H4 (cell line): ENCODE measurements at places on chromosomes 1 and 21.

DNA sequence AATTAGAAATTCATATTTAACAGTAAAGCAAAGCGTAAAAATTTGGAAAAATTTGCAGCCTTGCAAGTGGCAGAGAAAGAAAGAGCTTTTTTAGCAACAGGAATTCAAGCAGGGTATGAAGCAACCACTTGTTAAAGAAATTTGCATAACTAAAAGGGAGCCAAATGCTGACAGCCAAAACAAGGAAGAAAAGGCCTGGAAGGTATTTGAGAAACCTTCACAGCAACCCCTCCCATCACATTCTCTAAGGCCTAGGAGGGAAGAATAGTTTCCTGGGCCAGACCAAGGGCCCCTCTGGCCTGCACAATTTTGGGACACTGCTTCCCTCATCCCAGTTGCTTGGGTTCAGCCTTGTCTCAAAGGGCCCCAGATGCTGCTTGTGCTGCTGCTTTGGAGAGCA lies 672.4 kb upstream of the TMPRSS15 start:
- no peak for DNase-seq

DNA sequence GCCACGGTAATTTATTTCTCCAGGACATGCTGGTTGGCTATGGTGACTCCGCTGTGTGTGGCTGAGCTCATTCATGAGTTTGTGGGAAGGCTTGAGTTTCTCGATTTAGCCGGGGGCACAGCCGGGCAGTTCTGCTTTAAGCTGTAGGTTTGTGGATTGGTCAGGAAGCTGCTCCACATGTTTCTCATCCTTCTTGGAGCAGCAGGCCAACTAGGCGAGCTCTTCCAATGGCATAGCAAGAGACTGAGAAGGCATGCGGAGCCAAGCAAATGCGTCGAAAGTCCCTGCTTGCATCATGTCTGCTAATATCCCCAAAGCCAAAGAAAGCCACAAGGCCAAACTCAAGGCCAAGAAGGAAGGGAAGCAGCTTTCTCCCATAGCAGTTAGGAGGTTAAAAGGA lies 71.6 kb upstream of the GREM2 start:
- no peak for DNase-seq

DNA sequence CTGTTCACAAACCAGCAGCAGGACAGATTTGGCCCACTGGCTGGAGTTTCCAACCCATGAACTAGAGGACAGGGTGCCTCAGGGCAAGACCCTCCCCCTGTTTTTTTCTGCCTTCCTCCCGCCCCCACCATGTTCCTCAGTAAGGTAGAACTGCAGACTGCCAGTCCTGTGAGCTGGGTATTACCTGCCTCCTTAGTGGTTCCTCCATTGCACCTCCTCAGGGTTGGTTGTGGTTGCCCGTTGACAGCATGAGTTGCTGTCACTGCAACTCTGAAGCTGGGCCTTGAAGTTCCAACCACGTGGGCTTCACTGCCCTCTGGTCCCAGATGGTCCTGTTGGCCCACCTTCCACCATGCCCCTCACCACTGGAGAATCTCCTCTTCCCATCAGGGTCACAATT lies 28.8 kb downstream of the TENT5C start:
- DNase-seq: no peak

GRCh38 chr1:56303805-56304204 lies 275.6 kb downstream of the PLPP3 start:
- no peak for DNase-seq

GRCh38 chr1:23865543-23865930 lies 2.6 kb downstream of the FUCA1 start:
- peak; percentile 98 for DNase-seq

GRCh38 chr1:109910123-109910962 lies at the start of gene CSF1:
CSF1 (plus strand) TSS chr1:109910849; CDS start chr1:109911024, 175 bp downstream.
- peak; percentile 55 for DNase-seq

DNA sequence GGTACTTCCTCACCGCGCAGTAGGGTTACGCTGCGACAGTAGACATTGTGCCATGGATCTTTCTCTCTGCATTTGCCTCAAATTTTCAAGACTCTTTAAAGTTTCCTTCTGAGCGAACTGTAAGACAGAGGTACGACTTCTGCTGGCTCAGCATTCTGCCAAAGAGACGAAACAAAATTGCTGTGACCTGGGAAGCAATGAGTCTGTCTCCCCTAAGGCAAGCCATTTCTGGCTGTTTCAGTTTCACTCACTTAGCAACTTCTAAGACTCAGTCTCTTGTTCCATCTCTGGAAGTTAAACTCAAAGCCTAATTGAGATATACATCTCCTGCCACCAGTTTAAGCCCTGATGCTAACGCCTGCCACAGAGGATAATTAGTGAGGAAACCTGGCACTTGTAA lies 510.9 kb upstream of the DAB1 start:
- no peak for DNase-seq

GRCh38 chr1:32485554-32486255 lies 20.8 kb downstream of the ZBTB8B start:
- DNase-seq: no peak

- DNase-seq: peak; percentile 25
Observed at GRCh38 chr1:15765495-15766194, 7.0 kb downstream of the FBLIM1 start.

DNA sequence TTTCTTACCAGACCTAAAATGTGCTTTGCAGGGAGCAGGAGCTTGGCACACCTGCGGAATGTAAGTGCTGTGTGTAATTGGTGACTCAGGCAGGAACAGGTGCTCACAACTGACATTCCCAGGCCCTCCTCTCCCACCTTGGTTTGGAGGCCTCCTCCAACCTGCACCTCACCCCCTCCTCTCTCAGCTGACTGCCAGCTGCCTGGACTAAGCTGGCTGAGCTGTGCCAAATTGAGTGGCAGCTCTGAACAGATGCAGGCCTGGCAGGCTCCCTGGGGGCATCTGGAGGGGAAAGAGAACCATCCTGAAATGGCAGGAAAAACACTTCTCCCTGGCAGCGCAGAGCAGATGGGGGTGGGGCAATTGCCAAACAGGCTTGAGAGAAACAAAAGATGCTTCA lies 91.7 kb upstream of the PGBD5 start:
- DNase-seq: no peak

GRCh38 chr1:112026016-112026415 lies 36.5 kb upstream of the KCND3 start:
- no peak for DNase-seq

DNA sequence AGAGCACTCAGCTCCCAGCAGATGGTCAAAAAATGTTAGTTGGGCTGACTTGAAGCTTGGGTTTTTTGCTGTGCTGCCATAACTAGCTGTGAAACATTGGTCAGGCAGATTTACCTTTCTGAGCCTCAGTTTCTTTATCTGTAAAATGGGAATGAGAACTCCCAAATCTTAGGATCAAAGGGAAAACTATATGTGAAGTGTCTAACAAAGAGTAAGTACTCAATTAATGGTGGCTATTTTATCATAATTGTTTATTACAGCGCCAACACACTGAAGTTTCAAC lies 164.2 kb upstream of the POU3F1 start:
- DNase-seq: no peak
